Muscle of arm (tissue), 14 donors: ENCODE measurements at places on chromosomes 12 and 14. TPM values are rescaled to one million over a fixed set of nuclear protein-coding genes. Genes with fewer than 3 reads are reported as not detected.

DNA sequence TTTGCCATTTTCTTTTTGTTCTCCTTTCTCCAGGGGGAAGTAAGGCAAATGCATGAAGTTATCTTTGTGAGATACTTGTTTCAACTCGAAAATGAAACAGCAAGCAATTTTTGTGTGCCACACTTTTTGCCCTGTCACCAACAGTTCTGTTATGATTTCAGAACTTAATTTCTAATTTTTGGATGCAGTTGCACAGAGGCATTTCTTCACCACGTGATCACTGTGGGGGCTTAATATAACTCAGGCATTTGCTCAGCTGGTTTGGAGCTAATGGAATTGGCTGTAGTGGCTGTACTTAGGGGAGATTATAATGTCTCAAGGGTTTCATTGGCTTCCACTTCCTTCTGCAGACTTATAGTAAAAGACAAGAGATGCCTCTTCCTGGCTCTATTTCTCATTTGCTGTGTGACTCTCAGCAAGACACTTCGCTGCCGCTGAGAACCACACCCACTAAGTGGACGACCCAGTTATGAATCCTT lies 452.4 kb downstream of the RAD51B start:
- peak; percentile 45 for DNase-seq

DNA sequence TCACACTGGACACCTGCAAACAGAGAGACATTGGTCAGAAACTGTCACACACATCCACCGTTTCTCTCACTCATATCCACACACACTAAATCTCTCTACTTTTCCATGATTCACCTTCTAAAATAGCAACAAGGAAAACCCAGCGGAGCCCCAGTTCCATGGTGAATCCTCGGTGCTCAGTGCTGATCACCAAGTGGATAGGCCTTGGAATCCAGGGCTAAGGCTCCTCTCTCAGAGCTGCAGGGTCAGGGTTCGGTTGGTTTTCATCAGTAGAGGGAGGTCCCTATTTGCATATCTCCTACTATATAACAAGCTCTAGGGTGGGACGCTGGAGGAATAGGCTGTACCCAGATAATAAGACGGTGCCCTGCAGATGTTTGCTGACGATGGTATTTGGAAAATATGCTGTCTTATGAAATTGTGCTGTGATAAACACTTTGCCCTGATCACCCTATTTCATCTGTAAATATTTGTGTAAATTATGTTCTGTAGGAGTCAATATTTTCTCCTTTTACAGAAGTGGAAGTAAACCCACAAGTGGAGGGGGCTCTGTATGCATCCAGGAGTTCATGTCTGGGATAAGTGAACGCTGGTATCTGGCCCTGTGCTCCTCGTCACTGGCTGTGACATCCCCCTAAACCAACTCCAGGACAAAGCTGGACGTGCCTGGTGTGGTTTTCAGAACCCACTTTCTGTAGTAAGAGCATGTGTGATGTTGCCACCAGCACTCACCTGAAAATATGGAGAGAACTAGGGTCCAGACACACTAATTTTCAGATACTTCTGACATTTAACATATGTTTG lies 709.2 kb downstream of the TMEM121 start:
- DNase-seq: no peak

- no peak for DNase-seq
Observed at GRCh38 chr14:103318750-103319419, 15.2 kb upstream of the EIF5 start.

DNA sequence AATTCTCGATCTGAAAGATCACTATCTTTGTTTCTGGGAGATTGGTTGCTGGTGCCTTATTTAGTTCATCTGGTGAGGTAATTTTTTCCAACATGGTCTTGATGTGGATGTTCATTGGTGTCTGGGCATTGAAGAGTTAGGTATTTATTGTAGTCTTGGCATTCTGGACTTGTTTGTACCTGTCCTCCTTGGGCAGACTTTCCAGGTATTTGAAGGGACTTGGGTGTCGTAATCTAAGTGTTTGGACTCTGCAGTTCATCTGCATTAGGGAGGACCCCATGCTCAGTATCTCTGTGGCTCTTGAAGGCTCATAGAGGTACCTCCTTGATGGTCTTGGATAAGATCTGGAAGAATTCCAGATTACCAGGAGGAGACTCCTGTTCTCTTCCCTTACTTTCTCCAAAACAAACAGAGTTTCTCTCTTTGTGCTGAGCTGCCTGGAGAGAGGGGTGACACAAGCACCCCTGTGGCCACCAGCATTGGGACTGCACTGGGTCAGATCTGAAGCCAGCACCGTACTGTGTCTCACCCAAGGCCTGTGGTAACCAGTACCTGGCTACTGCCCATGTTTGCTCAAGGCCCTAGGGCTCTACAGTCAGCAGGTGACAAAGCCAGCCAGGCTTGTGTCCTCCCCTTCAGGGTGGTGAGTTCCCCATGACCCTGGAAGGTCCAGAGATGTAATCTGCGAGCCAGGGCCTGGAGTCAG lies 5.3 kb downstream of the A2ML1 start:
- no peak for DNase-seq

- DNase-seq: no peak
Observed at GRCh38 chr12:62766496-62766895, 168.5 kb downstream of the PPM1H start.

GRCh38 chr14:46940611-46941010 lies 289.0 kb upstream of the RPL10L start:
- no peak for DNase-seq

GRCh38 chr14:75968456-75968855 lies 13.3 kb downstream of the TGFB3 start:
- DNase-seq: no peak

- no peak for DNase-seq
Observed at GRCh38 chr12:51051787-51052186, 3.7 kb downstream of the LETMD1 start.

- no peak for DNase-seq
Observed at GRCh38 chr12:29756741-29757390, 26.9 kb downstream of the TMTC1 start.

- DNase-seq: no peak
Observed at GRCh38 chr14:58876608-58877007, 238.8 kb downstream of the DACT1 start.

- DNase-seq: no peak
Observed at GRCh38 chr14:96231526-96232130, 24.4 kb upstream of the BDKRB1 start.

- DNase-seq: no peak
Observed at GRCh38 chr14:41457393-41457792, 149.3 kb upstream of the LRFN5 start.

- DNase-seq: peak; percentile 82
Observed at GRCh38 chr12:58919231-58920101, 838 bp downstream of the LRIG3 start.

- no peak for DNase-seq
Observed at GRCh38 chr12:54195737-54196347, 7.1 kb upstream of the SMUG1 start.

DNA sequence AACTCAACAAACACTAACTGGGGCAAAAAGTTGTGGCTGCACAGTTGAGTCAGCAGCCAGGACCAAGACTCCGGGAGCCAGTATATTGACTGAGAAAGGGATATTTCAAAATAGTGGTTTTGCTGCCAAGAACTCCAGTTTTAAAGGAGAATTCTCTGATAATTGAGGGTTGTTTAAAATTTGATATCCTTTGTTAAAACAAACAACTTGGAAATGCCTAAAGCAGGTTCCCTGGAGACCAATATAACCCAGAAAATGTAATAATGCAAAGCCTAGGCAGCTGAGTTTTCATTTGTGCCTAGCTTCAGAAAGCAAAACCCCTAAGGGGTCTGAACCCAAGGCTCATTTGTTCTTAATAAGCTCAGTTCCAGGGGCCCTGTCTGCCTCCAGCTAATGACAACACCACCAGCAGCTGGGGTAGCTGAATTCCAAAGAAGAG lies 311.7 kb upstream of the CCDC196 start:
- no peak for DNase-seq

- DNase-seq: no peak
Observed at GRCh38 chr14:51609955-51610283, 41.8 kb upstream of the FRMD6 start.

- DNase-seq: peak; percentile 5
Observed at GRCh38 chr12:104387190-104387589, 69.6 kb upstream of the CHST11 start.

GRCh38 chr14:100140452-100141078 lies 18.9 kb downstream of the DEGS2 start:
- no peak for DNase-seq

GRCh38 chr12:19431407-19432308 lies 7.6 kb upstream of the AEBP2 start:
- DNase-seq: no peak

DNA sequence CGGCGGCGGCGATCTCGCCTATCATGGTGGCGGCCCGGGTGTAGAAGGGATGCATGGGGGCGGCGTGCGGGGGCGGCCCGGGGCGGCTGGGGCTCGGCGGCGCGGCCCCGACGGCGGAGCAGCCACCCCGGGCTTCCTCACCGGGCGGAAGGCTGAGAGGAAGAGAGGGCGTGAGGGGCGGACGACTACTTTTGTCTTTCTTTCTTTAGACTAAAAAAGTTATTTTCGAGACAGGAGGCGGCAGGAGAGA lies 240 bp downstream of the BTG1 start:
- no peak for DNase-seq

DNA sequence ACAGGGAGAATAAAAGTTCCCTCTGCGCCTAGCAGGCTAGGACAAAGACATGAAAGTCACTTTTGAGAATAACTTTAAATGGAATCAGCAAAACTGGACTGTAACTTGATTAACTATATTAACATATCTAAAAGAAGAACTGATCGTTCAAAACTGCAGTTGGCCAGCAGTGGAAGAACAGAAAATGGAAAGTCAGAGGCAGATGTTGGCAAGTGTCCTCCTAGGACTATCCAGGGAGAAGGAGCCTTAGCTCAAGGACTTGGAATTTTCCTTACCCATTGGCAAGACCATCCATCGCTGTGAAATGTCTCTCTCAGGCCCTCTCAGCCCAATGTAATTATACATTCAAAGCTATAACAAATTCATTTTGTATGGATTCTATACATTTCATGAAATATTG lies 419.7 kb downstream of the ATP23 start:
- no peak for DNase-seq

GRCh38 chr12:93682846-93683261 lies 5.7 kb downstream of the CRADD start:
- no peak for DNase-seq

- no peak for DNase-seq
Observed at GRCh38 chr14:103624860-103625259, 4.2 kb upstream of the KLC1 start.

DNA sequence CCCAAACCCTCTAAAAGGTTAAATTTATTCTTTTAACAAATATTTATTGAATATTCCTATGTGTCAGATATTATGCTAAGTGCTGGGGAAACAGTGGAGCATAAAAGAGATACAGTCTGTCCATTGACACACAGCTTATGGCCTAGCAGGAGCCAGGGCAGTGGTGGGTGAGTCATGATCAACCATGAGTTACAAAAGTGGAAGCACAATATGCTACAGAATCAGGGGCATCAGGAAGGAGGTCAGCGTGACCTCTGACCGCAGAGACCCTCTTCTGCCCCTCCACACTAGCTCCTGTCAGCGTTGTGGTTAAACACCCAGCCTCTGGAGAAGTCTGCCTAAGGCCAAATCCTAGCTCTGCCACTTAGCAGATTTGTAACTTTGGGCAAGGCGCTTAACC lies 4.7 kb upstream of the PPP1R1A start:
- no peak for DNase-seq

DNA sequence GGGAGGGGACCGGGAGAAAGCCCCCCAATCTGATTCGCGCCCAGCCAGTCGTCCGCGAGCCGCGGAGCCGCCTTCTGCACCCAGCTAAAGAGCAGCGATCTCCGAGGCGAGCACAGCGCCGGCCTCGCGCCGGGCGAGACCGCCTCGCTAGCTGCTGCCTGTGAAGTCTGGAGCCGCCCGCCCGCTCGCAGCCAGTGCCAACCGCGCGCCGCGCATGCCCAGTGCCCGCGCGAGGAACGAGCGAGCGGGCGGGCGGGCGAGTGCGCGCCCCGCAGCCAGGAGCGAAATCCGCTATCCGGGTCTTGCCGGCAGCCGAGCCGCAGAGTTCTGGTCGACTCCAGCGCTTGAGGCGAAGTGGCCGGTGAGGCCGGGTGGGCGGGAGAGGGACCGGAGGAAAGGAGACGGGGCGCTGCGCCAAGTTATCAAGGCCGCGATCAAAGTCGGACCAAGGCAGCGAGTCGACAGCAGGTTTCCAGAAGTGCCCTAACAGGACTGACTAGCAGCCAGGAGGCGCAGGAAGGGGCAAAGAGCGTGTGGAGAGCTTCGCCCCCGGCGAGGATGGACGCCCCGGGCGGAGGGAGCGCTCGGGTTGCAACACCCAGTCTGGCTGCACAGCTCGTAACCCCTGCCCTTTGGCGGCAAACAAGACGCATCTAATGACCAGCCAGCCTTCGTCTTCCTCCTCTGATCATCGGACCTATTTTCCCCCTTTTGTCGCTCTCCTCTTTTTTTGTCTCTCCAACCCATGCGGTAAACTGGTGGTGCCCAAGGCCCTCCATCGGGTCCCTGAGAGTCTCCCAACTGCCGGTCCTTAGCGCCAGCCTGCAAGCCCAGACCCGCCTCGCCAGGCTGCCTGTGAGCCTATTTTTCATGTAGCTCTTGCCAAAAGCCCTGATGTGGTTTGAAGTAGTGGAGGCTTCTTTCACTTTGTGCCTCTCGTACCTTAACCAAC lies at the start of gene EPS8:
EPS8 (minus strand) TSS at position 169 of the 952 bp plus-strand sequence. CDS start 106,437 bp downstream, outside the sequence.
- peak; percentile 91 for DNase-seq

GRCh38 chr14:92693998-92694795 lies 54.2 kb downstream of the LGMN start:
- DNase-seq: peak; percentile 41

DNA sequence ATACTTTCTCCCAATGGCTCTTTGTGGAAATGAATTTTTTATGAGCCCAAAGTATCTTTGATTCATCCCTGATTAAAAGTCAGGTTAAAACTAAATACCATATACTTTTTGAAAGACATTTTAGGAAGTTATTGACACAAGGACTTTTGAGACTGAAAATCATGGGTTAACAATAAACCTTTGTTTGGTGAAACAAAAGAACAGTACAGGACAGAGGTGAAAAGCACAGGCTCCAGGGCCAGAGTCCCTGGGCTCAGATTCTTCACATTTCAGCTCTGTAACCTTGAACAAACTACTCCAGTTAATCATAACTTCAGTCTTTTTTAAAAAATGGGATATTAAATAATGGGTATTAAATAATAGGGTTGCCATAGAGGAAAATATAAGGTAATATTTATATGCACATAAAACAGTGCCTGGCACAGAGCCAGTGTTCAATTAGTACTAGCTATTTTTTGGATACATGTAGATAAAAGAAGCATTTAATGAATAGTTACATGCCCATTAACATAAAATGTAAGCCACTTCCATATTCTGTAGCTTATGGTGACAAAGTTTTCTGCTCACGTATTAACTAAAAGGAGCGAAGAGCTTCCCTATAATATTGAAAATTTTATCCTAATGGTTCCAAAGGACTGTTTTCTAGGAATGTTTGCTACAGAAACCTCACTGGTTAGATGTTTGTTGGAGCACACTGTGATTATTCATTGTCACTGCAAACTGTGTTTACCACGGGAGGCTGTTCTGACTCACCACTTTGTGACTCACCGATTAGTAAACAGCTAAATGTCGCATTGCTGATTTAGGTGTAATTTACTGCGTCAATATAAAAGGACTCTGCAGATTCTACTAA lies 255.4 kb downstream of the DAD1 start:
- no peak for DNase-seq

The SERPINA9 gene
- polyA plus RNA-seq: not detected

The DBX2 gene
- polyA plus RNA-seq: 0.07 TPM

The NYNRIN gene
- 19.2 TPM for polyA plus RNA-seq

The MYO1A gene
- polyA plus RNA-seq: 34.7 TPM

The GPR84 gene
- 0.20 TPM for polyA plus RNA-seq

The CACNA2D4 gene
- polyA plus RNA-seq: 2.5 TPM

The IRAK3 gene
- polyA plus RNA-seq: 5.0 TPM

The ITGB7 gene
- 0.45 TPM for polyA plus RNA-seq

The AQP6 gene
- 0.19 TPM for polyA plus RNA-seq
